ENCODE measurements at places on chromosomes 4 and X.

GRCh38 chr4:182093431-182093831 lies 149.8 kb upstream of the TENM3 start:
- no peak for DNase-seq

DNA sequence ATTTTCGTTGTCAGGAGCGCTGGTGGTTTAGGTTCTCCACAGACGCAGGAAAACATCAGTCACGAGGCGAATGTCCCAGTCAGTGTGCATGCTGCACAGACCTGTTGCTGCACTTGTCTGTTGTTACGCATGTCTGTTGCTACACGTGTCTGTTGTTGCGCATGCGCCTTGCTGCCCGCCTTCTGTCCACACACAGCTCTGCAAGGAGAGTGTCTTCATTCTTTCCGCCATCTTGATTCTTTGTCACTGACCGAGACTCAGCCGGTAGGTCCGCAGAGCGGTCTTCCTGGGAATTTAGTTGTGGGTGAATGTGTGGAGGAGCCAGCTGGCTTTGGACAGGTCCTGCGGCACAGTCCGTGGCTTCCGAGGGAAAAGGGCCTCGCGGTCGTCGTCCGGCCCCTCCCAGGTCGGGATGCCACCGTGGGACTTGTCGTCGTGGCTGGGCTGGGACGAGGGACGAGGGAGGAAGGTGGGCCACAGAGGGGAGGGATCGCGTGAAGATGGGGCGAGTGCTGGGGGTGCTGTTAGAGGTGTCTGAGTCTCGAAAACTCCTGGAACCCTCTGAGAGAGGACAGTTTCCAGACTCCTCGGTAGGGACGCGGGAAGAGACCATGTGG lies at the start of gene PAGE2B:
Gene PAGE2B (plus strand): TSS at position 180 of the 617 bp plus-strand sequence. CDS start 1,012 bp downstream, outside the sequence.
- no peak for DNase-seq

- DNase-seq: no peak
Observed at GRCh38 chr4:8443801-8444200, 3.2 kb downstream of the TRMT44 start.

DNA sequence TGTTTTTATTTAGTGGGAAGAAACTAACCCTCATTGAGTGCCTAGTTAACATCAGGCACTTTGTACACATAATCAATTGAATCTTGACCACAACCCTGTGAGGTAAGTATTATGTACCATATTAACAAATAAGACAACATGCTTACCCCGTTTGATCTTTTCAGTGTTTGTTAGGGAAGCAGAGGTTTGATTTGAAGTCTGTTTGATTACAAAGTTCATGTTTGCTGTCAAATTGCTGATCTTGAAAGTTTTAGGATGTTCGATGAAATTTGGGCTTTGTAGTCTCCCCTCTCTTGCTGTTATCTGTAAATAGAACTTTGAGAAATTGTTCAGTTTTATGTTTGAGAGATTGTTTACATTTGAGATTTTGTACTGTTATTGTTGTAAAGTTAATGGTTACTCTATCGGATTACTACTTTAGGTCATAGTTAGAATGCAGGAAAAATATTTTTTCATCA lies 13.4 kb upstream of the ADH4 start:
- no peak for DNase-seq

DNA sequence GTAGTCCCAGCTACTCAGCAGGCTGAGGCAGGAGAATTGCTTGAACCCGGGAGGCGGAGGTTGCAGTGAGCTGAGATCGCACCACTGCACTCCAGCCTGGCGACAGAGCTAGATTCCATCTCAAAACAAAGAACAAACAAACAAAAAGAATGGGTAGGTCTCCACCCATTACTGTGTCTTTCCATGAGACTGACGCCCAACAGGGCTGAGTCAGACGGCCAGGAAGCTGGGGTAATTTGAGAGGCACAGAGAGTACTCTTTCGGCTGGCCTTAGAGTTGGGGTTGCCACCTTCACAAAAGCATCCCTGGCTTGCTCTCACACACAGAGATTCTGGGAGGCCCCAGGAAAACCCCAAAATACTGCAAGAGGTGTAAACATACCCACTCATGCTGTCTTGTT lies 72.0 kb upstream of the DHRSX start:
- no peak for DNase-seq

DNA sequence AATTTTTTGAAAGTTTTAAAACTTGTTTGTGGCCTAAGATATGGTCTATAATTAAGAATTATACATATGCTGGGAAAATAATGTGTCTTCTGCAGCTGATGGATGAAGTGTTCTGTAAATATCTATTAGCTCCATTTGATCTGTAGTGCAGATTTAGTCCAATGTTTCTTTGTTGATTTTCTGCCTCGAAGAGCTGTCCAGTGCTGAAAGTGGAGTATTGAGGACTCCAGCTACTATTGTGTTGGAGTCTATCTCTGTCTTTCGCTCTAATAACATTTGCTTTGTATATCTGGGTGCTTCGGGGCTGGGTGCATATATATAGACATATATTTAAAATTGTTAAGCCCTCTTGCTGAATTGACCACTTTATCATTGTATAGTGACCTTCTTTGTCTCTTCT lies 2127.3 kb downstream of the PCDH7 start:
- DNase-seq: no peak

DNA sequence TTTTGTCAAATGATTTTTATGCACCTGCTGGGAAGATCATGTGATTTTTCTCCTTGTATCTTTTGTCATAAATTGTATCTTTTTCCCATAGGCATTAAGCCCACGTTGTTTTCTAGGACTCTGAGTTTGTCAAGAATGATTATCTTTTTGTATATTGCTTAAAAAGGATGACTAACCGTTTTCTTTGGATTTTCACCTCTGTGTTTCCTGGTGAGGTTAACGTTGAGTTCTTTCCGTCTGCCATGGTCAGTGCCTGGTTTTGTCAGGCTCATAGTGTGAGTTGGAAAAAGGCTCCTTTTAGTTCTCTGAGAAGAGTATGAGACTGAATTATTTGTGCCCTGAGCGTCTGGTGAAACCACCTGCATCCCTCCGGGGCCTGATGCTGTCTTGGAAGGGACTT lies 21.9 kb downstream of the PCGF3 start:
- DNase-seq: no peak

DNA sequence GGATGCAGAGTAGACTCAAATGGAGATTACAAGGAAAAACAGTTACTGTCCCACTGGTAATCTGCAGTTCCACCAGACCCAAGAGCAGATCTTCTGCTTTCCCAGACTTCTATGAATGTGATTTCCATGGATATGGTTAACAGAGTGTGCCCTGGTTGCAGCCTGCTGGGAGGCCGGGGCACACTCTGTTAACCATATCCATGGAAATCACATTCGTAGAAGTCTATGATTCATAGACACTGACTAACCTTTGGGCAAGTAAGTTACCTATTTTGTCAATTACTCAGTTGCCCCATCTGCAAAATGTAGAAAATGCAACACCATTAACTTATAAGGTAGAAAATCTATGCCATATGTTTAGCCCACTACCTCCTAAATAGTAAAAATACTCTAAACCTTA lies 443.1 kb upstream of the PITX2 start:
- no peak for DNase-seq

GRCh38 chr4:182339221-182339641 lies 96.0 kb downstream of the TENM3 start:
- no peak for DNase-seq

- DNase-seq: no peak
Observed at GRCh38 chrX:82734140-82734539, 774.0 kb upstream of the POU3F4 start.

DNA sequence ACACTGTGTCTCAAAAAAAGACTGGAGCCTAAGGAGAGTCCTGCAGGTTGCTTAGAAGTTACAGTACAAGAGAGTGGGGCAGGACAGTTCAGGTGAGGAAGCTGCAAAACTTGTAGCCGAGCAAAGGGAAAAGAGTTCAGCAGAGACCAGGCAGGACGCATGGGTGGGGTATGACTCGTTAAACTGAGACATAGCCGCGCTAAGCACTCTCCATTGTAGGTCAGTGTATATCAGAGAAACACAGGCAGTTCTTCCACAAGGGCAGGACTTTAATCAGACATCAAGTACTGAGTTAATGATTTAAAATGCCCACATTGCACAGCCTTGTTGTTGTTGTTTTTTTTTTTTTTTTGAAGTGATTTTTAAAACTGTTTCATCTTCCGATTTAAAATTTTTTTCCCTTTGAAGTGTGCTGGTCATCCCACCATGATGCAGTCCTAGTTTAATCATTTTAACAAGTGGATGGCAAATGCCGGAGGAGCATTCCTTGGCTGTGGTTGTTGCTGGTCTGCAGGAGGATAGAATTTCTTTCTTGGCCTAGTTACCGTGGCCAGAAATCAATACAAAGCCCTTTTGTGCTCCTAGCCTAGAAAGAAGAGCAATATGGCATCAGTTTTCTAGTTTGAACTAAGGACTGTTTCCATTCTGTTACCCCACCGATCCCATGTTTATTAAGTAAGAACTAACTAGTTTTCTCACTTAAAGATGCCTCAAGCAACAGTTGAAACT lies 10.3 kb downstream of the LAP3 start:
- no peak for DNase-seq

- DNase-seq: no peak
Observed at GRCh38 chr4:100682477-100683218, 164.8 kb upstream of the EMCN start.

GRCh38 chr4:130077275-130077674 lies 981.3 kb downstream of the C4orf33 start:
- no peak for DNase-seq

DNA sequence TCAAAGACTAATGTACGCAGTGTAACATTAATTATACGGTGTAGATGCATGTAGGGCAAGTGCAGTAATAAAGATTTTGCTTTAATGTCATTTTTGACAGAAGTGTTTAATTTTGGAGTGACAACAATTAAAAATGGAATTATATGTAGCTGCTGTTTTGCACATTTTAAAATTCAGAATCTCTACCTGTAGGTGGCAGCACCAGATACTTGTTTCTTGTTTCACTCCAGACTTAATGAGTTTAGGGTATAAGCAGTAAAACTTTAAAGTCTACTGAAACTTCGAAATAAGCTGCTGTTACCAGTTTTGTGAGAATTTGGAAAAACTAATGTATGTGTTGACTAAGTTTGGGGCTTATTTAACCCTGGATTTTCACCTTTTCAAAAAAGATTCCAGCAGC lies 144.9 kb downstream of the POLA1 start:
- no peak for DNase-seq

GRCh38 chr4:79598214-79598613 lies 190.2 kb upstream of the GK2 start:
- DNase-seq: no peak

- DNase-seq: no peak
Observed at GRCh38 chr4:4296283-4296846, 6.3 kb downstream of the ZBTB49 start.

- no peak for DNase-seq
Observed at GRCh38 chr4:139933541-139933940, 220.4 kb downstream of the MAML3 start.

DNA sequence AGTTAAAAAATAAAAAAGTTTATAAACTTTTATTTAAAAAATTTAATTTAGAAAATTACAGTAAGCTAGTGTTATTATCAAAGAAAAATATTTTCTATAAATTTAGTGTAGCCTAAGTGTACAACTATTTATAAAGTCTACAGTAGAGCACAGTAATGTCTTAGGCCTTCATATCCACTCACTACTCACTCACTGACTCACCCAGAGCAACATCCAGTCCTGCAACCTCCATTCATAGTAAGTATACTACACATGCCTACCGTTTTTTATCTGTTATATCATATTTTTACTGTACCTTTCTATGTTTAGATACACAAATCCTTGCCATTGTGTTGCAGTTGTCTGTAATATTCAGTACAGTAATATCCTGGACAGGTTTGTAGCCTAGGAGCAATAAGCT lies 129.0 kb upstream of the FAM47B start:
- no peak for DNase-seq

DNA sequence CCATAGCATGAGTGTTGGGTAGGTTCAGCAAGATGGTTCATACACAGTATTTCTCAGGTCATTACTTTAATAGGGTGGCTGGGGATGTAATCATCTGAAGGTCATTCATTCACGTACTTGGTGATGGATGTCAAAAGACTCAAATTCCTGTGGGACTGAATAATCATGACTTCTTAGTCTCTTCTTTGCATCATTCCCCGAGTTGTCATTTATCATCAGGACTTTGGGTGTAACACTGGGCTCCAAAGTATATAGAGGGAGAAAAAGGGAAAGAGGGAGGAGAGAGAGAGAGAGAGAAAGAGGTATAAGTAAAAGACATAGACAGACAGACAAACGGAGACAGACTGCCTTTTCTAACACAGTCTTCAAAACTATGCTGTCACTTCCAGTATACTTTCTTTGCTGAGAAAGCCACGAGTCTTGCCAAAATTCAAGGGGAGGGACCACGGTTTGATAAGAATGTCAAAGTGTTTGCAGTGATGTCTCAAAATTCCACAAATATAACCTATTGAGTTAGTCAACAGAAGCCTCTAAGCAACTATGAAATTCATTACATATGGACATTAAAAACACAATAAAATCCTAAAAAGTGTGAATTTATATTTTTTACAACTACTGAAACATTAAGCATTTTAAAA lies 55.9 kb downstream of the UGT2A3 start:
- no peak for DNase-seq

DNA sequence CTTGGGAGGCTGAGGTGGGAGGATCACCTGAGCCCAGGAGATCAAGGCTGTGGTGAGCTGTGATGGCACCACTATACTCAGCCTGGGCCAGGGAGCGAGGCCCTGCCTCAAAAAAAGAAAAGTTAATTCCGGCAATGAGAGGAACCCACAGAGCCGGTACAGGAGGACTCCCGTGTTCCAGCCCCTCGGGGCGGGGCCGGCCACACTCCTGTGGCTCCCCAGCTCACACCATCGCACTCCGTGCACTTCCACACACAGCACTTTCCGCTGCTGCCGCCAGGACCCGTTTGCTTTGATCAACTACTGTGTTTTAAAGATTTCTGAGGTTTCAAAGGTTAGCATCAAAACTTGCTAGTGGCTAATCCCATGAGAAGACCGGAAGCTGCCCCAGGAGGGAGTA lies 171.7 kb downstream of the AFAP1 start:
- no peak for DNase-seq

- no peak for DNase-seq
Observed at GRCh38 chrX:63747331-63747730, 37.7 kb downstream of the ARHGEF9 start.

- DNase-seq: no peak
Observed at GRCh38 chr4:78566834-78567499, 15.4 kb downstream of the ANXA3 start.

All from stimulated activated CD4-positive, alpha-beta T cell treated with anti-CD3 and anti-CD28 coated beads, Interleukin-15, amount 100 ng/mL, for 1 hour (primary cell).